ENCODE measurements at places on chromosomes 2 and 18.

DNA sequence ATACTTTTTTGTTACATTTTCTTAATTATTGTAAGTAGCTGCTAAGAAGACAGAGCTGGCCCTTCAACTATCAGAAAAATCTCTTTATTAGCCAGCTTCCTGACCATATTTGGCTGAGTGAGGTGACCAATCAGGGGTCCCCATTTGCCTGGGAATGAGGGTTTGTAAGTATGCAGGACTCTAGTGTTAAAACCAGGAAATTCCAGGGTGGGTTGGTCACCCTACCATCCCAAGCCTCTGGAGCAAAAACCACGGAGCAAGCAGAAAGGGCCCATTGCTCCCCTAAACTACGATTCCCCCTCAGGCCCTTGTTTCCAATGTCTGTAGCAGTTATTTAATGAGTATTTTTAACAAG, 165.6 kb upstream of the NCKAP5 start:
- no peak for DNase-seq

DNA sequence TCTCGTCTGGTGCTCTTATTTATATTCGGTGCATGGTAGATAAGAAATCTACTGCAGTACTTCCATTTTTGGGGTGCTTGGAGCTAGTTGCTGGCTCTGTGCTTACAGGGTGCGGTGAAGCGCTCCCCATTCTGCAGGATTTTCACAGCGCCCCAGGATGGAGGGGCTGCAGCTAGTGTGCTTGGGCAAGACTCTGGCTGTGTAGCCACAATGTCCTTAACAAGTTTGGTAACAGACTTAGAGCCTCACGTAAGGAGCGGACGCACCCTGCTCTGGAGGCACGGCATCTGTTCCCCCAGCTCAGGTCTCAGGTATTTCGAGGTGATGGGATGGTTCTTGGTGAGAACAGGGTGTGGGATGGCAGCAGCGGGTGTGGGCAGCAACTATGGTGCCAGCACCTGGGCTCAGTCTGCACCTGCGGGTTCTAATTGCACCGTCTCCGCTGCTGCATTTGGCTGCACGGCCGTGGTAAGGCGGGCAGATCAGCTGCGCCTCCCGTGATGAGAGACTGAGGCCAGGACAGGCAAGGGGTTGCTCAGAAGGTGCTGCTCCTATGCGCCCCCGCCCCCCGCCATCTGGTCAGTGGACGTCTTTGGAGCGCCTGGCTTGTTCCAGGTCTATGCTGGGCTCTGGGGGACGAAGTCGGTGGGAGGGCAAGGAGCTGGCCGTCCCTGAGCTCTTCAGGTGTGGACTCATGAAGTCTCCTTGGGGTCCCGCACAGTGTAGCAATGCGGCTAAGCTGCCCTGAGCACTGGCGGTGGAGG, 20.1 kb upstream of the ALLC start:
- DNase-seq, result no peak

GRCh38 chr2:11133238-11133935, 21.9 kb upstream of the SLC66A3 start:
- DNase-seq, result no peak

DNA sequence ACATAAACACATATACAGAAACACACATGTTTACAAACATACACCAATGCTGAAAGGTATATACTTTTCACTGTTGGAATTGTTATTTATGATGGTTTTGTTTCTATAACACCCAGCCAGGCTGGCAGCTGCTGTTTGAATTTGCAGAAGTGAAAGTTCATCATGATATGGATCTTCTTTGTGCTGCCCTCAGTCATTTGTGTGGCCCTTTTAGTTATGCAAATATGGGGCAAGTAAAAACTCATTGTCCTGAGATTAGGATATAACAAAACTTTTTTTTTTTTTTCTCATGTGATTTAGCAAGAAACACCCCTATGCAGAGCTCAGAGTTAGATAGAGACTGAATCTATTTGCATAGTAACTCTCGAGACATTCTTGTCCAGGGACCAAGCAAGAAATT, 714.1 kb downstream of the KCNJ3 start:
- no peak for DNase-seq

- DNase-seq, result no peak
These were observed 60.3 kb downstream of the VRK2 start for GRCh38 chr2:58106896-58107295.

DNA sequence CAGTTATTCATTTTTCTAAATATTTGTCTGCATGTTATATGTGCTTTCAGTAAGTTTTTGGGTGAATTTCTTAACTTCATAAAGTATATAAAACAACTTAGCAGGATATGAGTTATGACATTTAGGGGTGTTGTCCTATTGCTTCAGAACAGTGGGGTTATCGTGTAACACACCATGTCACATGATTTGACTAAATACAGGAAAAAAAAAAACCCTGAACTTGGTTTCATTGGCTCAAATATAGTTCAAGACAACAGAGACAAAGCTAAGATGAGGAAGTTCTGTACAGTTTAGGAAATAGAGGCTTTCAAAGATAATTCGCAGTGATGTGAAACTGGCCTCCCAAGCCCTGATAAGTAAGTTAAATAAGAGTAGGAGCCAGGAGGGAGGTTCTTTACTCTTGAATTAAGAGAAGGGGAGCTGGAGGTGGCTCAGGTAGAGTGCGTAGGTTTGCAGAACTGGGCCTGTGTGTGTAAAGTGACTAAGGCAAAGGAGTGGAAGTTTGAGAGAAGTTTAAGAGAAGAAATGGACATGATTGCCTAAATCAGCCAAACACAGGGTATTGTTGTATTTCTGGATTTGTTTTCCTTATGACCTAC, 53.9 kb downstream of the LIMS1 start:
- no peak for DNase-seq

DNA sequence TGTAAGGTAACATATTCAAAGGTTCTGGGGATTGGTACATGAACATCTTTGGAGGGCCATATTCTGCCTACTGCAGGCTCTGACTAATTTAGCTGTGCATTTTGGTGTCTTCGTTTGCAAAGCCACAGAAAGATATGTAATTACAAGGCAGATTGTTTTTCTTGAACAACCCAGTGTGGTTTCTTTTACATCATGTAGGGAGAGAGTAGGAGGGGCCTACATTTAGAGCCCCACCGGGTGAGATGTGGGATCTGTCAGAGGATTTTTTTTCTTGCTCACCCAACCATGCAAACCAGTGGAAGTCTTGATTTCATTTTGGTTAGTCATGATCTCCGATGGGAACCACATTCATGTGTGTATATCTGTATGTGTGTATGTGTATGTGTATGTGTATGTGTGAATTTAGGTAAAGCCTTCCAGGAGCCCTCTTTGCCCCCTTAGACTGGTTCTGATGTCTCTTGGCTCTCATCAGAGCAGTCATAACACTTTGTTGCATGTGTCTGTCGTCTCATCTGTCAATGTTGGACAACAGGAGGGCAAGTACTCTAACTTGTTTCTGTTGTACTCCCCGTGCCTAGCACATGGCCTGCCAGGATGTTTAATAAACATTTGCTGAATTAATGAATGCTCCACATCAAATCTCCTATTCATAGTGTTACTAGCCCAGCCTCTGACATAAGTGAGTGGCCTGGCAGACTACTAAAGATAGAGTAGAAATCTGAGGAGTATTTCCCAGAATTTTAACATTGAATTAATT, 239.9 kb downstream of the MTX2 start:
- DNase-seq, result no peak

GRCh38 chr2:85132834-85133637, at the start of gene TCF7L1:
Gene TCF7L1, plus strand, starts transcription at chr2:85133392. Its CDS starts 293 bp downstream, at chr2:85133685.
- DNase-seq, result peak; percentile 46

DNA sequence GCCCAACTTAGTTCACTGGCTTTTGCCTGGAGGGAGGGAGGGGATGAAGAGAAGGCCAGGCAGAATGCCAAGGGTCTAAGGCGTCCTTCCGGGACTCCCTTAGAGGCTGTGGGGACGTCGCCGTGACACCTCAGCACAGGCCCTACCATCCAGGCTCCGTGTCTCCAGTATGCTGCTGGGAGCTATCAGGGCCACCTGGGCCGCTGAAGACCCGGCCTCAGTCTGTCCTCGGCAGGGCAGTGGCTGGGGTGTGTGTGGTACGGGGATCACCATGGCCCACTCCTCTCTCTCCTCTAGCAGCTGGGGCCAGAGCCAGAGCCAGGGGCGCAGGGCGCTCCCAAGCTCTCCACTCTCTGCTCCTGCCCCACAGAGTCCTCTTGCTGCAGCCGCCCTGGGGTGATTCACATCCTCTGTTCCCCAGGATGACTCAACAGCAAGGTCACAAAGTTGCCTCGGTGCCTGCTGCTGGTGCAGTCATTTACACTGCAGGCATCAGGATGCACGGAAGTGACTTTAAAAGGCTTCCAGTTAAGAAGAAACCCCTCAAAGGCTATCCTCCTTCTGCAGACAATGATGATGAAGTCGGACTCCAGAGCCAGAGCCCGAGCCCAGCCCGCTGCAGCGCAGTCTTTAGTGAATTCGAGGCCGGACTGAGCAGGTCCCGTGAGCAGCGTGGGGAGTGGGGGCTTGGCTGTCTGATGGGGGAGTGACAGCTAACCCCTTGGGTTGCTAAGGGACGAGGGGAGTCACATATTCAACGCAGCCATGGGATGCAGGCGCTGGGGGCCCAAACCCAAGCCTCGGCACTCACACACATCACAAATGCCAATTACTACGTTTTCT, 31.9 kb downstream of the SNORC start:
- no peak for DNase-seq

DNA sequence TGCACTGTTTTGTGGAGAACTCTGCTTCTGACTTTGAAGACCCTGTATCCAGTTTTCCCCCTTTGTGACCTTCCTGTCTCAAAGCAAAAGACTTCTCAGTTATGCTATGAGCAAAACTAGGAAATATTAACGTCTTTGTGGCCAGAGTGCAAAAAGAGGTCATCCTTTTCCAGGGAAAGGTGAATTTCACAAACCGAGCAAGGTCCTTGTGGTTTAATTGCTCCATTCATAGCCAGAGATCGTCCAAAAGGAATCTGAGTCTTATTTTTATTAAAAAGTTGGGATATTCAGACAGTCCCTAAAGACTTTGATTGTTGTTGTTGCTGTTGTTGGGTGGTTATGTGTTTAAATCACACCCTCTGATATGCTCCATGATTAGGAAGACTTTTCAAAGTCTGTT, 77.4 kb downstream of the NAB1 start:
- no peak for DNase-seq

DNA sequence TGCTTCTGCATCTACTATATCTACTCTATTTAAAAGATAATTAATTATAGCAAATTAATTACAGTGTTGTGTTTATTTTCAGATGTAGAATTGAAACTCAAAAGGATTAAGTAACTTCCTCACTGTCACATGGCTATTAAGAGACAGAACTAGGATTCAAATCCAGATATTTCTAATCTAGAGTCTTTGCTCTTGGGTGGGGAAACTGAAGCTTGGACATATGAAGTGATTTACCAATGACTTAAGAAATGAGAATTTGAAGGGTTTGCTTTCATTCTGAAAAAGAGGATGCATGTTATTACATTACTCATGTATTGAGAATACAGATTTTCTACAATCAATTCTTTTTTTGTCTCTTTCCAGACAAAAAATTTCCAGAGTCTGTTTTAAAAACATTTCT, 191.5 kb upstream of the SMAD7 start:
- no peak for DNase-seq

- no peak for DNase-seq
These were observed 3.3 kb upstream of the PROC start for GRCh38 chr2:127414638-127415592.

- no peak for DNase-seq
These were observed 232.9 kb upstream of the SIX3 start for GRCh38 chr2:44708661-44709000.

DNA sequence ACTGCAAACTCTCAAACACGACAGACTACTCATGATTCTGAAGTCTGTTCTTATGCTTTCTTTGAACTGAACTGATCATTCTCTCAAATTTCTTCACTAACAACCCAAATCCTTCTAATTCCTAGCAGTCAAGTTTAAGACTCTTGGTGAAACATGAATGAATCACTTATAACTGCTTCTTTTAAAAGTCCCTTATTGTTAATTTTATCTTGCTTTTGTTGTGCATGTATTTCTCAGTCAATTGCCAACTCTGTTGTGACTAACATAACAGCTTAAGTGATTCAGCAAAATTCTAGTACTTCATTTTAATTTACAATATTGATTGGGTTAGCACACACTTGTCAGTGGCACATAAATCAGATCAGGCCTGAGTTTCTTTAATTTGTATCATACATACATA, 357.0 kb upstream of the FSIP2 start:
- no peak for DNase-seq

DNA sequence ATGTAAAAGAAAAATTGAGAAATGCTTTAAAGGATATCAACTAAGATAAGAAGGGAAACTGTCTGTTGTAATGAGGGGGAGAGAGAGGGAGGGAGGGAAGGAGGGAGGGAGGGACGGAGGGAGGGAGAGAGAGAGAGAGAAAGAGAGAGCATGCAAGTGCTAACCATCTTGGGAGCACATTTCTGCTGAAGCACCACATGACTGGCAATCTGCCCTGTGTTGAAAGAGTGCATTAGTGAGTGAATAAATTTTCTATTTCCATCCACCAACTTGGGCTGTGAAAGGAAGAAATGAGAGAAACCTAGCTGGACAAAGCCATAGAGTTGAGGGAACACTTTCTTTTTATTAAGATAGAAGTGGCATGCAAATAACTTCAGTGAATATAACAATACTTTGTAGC, 110.7 kb downstream of the TMX3 start:
- no peak for DNase-seq

DNA sequence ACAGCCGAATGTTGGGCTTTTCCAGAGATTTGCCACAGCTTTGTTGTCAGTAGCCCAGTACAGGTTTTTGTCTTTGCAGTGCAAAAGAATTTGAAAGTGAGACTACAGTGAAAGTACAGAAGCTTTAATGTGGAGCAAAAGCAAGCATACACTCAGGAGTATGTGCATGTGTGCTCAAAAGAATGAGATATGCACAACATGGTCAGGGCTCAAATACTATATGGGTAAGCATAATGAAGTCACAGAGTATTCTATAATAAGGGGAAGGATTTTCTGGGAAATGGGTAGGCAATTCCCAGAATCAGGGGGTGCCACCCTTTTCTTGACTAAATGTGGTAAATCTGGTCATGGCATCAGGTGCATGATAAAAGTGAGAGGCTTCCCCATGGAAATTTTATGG, 72.1 kb upstream of the SULT1C3 start:
- no peak for DNase-seq

DNA sequence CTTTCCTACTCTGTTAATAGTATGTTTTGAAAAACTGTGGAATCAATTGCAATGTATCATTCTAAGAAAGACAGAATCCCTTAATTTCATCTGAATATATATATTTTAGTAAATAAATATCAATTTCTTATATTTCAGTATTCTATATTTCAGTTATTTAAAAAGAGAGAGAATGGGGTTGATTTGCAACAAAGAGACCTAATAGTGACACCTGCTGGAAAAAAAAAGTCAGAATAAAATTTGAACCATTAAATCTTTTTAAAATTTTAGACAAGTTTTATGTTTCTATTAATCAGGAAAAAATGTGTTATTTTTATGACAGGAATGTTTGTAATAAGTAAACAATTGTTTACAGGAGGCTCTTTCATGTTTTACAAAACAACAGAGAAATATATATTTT, 20.7 kb upstream of the CCNT2 start:
- DNase-seq, result peak; percentile 37
